ENCODE measurements at places on chromosomes 16 and 17.
A peak's percentile ranks its signal among the peaks of the same experiment; 100 is the strongest.

DNA sequence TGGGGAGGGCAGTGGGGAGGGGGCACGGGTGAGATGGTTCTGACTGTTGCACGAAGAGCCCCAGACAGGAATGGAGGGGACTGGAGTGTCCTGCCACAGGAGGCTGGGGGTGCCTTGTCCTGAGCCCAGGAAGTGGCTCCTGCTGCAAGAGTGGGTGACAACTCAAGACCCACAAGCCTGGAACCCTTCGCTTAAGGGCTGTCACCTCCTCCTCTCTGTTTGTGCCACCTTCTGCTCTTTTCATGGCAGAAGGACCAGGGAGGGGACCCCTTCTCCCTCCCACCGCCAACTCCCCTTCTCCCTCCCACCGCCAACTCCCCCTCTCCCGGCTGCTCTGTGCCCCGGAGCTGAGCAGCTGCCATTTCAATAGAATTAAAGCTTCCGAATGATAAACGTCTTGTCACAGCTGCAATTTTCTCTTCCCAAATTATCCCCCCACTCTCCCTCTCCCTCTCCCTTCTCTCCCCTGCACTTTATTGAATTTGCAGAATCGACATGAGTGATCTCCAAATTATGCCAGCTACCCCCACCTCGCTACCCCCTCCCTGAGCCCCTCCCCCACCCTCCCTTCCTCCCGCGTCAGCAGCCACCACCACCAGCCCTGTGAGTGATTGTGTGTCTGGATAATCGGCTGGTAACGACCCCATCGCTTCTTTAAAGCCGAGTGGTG lies 13.7 kb downstream of the GJD3 start:
- no peak for DNase-seq

GRCh38 chr17:17416007-17416399 lies 60.8 kb upstream of the MED9 start:
- DNase-seq = peak; percentile 57

GRCh38 chr17:81460856-81461460 lies 51.6 kb downstream of the ACTG1 start:
- DNase-seq = no peak

GRCh38 chr16:84663433-84664101 lies 15.3 kb downstream of the KLHL36 start:
- DNase-seq = no peak

GRCh38 chr17:39781031-39781860 lies 43.5 kb downstream of the GRB7 start:
- no peak for DNase-seq

- no peak for DNase-seq
Measured at GRCh38 chr16:23960081-23960885, 124.5 kb downstream of the PRKCB start.

- no peak for DNase-seq
Measured at GRCh38 chr17:75555679-75556153, 30.2 kb downstream of the LLGL2 start.

DNA sequence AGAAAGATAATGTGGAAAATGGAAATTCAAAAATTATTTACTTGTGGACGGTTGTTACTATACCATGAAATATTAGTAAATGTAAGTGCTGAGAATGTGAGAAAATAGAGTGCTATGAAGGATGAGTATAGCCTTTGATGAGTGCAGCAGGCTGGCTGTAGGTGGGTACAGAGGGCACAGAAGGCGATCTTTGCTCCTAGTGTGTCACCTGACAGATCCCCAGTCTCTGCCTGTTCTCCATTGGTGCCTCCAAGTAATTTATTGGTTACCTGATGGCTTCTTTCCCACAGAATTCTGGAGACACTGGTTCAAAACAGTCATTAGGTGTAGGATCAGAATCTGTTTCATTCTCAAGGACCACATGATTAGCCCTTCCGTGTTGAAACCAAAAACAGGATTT lies 28.9 kb downstream of the ABCA9 start:
- no peak for DNase-seq

DNA sequence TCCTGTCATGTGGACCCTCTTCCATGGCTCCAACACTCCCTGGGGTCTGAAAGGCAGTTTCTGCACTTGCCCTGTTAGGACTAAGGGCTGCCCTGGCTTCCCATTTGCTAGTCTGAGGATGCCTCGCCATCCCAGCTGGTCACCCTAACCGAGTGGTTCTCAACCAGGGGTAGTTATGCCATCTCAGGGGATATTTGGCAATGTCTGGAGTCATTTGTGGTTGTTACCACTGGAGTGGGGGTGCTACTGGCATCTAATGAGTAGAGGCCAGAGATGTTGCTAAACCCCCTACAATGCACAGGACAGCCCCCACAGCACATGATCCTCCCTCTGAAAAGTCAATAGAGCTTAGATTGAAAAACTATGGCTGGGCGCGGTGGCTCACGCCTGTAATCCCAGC lies 26.9 kb upstream of the CDH1 start:
- DNase-seq = no peak

DNA sequence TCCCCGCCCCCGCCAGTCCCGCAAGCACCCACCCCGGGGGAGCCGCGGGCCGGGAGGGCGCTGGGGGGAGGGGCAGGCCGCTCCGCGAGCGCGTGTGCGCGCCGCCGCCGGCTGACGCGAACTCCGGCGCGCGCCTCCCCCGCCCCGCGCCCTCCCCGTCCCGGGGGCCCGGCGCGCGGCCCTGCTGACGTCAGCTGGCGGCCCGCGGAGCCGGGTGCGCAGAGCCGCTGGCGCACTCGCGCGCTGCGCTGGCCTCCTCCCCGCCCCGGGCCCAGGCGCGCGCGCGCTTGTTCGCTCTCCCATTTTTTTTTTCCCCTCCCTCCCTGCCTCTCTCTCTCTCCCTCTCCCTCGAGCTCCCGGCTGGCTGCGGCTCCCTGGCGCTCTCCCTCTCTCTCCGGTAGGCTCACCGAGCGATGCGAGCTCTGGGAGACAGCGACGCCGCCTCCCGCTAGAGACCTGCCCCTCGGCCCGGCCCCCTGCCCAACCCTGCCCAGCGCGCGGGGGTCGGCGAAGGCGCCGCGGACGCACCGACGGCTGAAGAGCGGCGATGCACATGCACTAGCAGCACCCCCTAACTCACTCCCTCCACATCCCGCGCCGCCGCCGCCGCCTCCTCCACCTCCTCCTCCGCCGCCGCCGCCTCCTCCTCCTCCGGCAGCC lies at the start of gene GNAO1:
Gene GNAO1, plus strand, starts transcription at position 334 of the 660 bp plus-strand sequence. CDS start 747 bp downstream, outside the sequence.
- peak; percentile 60 for DNase-seq

DNA sequence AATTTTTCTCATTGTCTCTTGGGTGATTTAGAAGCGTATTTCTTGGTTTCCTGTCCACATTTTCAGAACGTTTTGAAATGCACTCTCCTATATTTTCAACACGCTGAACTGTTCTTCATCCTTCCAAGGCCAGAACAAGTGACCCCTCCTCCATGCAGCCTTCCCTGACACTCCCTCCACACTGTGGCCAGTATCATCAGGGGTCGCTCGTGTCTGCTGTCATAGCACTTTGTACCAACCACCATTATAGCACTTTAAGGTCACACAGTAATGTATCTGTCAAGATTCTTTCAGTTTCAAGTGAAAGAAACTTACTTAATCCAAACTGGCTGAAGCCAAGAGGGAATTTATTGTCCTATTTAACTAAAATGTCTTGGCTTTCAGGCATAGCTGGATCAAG lies 17.5 kb upstream of the IL21R start:
- no peak for DNase-seq

DNA sequence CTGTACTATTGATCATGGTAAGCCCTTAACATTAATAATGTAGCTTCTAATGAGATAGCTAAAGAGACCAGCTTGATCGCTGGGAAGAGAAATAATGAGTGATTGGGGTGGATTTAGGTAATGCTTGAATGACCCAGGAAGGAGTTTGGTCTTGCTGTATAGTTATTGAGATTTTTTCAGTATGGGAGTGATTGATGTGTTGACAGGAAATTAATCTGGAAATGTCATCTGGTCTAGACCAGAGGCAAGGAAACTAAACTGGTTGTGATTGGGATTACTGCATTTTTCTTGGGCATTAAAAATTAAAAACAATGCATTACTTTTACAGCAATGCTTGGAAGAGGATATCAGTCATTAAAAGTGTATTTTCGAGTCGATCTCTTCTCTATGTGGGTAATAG lies 11.8 kb downstream of the TEFM start:
- no peak for DNase-seq

DNA sequence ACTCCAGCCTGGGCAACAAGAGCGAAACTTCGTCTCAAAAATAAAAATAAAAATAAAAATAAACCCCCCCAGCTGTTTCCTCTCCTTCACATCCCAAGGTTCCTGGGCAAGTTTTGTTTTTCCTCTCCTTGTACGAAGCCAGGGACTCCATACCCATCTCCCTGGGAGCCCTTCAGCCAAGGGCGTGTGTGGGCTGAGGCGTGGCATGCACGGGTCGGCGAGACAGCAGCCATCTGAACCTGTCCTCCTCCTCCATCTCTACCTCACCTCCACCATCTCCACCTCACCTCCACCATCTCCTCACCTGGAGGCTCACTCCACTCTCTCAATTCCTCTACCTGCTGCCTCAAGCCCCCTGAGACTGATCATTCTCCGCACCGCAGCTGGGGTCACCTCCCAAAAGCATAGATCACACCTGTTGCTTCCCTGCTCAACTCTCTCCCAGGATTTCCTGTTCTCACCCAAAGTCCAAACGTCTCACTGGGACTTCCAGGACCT lies 16.9 kb downstream of the AANAT start:
- no peak for DNase-seq

DNA sequence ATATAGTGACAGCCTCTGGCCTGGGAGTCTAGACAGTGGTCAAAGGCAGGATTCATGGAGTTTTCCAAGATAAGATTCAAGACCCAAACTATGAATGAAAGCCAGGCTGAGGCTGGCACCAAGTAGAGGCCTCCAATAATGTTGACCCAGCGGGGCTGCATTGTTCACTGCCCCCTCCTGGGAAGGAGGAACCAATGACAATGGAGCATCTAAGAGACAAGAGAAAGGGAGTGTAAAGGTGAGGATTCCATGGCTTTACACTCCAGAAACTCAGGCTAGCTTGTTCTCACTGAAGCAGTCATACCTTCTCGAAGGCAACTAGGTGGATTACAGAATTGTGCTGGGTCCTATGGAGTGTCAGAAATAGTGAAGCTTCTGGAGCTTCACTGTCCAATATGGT lies 380.3 kb downstream of the WWOX start:
- DNase-seq = no peak

DNA sequence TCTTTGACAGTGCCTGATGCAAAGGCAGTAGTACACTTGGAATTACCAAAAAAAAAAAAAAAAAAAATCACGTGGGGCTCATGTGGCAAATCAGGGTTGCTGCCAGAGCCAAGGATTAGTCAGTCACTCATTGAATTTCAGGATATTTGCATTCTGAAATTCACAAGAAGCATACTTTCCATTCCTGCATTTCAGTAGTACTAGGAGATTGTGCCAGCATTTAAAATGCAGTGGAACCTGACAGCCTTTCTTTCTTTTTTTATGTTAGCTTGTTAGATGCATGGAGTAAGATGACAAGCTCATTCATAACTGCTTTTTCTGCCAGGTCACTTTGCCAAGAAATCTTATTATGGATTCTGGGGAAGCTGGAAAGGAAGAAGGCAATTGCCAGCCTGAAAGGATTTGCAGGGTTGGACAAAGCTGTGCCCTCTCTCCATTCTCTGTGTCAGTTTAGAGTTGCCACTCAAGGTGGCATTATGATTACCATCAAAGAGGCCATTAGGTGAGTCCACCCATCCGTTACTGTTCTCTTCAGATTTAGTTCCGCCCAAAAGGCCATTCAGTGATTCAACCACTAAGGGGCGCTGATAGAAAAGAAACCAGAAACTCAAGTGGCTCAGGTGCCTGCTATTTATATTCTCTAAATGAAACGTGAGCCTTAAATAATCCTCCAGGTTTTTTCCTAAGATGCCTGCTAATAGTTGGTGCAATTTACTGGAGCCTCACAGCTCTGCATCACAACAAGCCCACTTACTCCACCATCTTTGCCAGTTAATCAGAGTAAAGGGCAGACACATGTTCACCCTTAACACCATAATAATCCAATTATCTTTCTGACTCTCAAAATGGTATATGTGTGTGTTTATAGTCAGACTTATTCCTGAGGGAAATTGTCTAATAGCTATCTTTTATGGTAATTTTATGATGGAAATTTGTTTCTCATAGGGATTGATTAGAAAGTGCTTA lies 59.0 kb downstream of the TANGO6 start:
- peak; percentile 22 for DNase-seq

- no peak for DNase-seq
Measured at GRCh38 chr17:30520882-30521281, 43.7 kb downstream of the GOSR1 start.

GRCh38 chr17:49567871-49568694 lies 7.6 kb upstream of the NXPH3 start:
- peak; percentile 85 for DNase-seq

DNA sequence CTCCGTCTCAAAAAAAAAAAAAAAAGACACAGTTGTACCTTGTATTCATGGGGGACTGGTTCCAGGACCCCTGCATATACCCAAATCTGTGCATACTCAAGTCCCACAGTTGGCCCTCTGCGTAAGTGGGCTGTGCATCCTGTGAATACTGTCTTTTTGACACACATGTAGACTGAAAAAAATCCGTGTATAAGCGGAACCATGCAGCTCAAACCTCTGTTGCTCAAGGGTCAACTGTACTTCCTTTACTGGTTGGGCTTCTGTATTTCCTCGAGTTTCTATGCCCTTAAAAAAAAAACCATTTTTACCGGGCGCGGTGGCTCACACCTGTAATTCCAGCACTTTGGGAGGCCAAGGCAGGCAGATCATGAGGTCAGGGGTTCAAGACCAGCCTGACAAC lies 52.3 kb downstream of the GRB2 start:
- no peak for DNase-seq

DNA sequence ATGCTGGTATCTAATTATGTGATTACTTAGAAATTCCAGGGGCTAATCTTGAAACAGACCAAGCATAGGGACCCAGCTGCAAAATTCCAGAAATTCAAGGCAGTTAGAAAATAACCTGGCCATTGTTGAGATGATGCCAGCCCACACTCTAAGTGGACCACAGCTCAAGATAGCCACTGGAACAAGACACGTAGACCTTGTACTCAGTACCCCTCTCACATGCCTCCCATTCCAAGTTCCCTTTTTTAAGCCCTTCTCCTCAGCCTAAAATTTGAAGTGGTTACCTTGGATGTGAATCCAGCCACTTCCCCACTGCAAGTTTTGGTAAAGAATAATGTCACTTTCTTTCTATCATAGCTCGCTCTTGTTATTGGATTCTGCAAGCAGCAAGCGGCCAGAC lies 4.1 kb upstream of the ZNF19 start:
- no peak for DNase-seq

GRCh38 chr16:68689921-68690320 lies 44.8 kb downstream of the CDH3 start:
- DNase-seq = no peak

- DNase-seq = no peak
Measured at GRCh38 chr17:82869536-82869935, 29.7 kb upstream of the ZNF750 start.

GRCh38 chr17:35084987-35085386 lies 21.5 kb upstream of the RFFL start:
- DNase-seq = no peak

GRCh38 chr17:5236938-5237540 lies 2.4 kb upstream of the SCIMP start:
- no peak for DNase-seq
